ENCODE measurements at places on chromosomes 11 and 22. TPM values are rescaled to one million over a fixed set of nuclear protein-coding genes. Genes with fewer than 3 reads are reported as not detected.

RGL4 gene
- total RNA-seq = 22.7 TPM

OR5T3 gene
- not detected for total RNA-seq

WT1 gene
- not detected for total RNA-seq

SLC25A17 gene
- 18.8 TPM for total RNA-seq

CRYBB2 gene
- not detected for total RNA-seq

AMBRA1 gene
- 32.2 TPM for total RNA-seq

DNAJB7 gene
- not detected for total RNA-seq

HIC2 gene
- 5.1 TPM for total RNA-seq

- DNase-seq = no peak
- H3K4me1 ChIP-seq = no peaks in the 10 kb centered on the region
- no peaks in the 10 kb centered on the region for H3K36me3 ChIP-seq
- no peak overlapping the region for H3K4me3 ChIP-seq
- no peak overlapping the region for H3K27ac ChIP-seq
These were observed 45.3 kb downstream of the EXT2 start for GRCh38 chr11:44140805-44141204.

GRCh38 chr22:31585161-31585859 lies 76.7 kb downstream of the PISD start:
- peaks cover 17% of the 10 kb centered on the region for H3K36me3 ChIP-seq
- DNase-seq = peak; percentile 21
- H3K27me3 ChIP-seq = no peaks in the 10 kb centered on the region
- H3K4me1 ChIP-seq = peaks cover 56% of the 10 kb centered on the region
- H3K27ac ChIP-seq = peak overlapping the region; percentile 83

GRCh38 chr22:40014667-40015248 lies 20.0 kb downstream of the FAM83F start:
- H3K27me3 ChIP-seq = no peaks in the 10 kb centered on the region
- no peak overlapping the region for H3K4me3 ChIP-seq
- H3K4me1 ChIP-seq = peaks cover 12% of the 10 kb centered on the region
- no peak for DNase-seq
- no peaks in the 10 kb centered on the region for H3K36me3 ChIP-seq
- peak overlapping the region; percentile 7 for H3K27ac ChIP-seq

DNA sequence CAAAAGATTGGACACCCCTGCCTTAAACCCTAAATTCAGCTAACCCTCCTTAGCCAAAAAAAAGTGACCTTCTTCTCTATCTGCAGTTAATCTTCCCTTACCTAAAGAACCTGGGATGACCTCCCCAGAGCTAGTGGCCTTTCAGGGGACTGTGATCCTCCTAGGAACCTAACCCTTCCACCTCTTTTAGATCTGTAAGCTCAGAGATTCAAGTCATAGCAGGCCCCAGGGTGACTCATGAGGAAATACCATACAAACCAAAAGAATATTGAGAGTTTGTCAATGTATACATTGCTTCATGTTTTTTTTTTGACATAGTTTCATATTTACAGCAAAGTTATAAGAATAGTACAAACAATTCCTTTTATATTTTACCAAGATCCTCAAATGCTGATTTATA lies 38.3 kb upstream of the CXCR5 start:
- DNase-seq = peak; percentile 41
- H3K4me1 ChIP-seq = peaks cover 55% of the 10 kb centered on the region
- peak overlapping the region; percentile 62 for H3K4me3 ChIP-seq
- peaks cover 3% of the 10 kb centered on the region for H3K36me3 ChIP-seq

DNA sequence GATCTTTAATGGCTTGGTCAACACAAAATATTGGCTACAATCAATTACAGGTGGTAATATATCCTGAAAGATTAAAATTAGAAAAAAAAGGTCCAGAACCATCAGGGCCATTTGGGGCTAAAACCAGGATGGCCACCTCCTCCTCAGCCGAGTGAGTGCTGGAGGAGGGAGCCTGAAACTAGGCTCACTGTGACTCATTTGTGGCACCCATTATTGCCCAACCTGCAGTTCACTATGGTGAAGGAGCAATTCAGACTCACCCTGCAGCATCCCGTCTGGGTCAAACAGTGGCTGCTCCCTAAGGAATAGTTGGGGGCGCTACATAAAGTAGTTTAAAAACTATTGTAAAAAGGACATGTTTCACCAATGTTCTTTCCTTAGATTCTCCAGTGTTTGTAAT lies 60.7 kb downstream of the GLYATL1 start:
- DNase-seq = no peak
- H3K27ac ChIP-seq = no peak overlapping the region
- no peak overlapping the region for H3K4me3 ChIP-seq
- no peaks in the 10 kb centered on the region for H3K27me3 ChIP-seq
- no peaks in the 10 kb centered on the region for H3K36me3 ChIP-seq

GRCh38 chr22:41263704-41264103 lies 22.3 kb downstream of the RANGAP1 start:
- H3K36me3 ChIP-seq = peaks cover 24% of the 10 kb centered on the region
- no peak overlapping the region for H3K4me3 ChIP-seq
- DNase-seq = no peak
- H3K27ac ChIP-seq = no peak overlapping the region
- H3K27me3 ChIP-seq = no peaks in the 10 kb centered on the region
- no peaks in the 10 kb centered on the region for H3K4me1 ChIP-seq

DNA sequence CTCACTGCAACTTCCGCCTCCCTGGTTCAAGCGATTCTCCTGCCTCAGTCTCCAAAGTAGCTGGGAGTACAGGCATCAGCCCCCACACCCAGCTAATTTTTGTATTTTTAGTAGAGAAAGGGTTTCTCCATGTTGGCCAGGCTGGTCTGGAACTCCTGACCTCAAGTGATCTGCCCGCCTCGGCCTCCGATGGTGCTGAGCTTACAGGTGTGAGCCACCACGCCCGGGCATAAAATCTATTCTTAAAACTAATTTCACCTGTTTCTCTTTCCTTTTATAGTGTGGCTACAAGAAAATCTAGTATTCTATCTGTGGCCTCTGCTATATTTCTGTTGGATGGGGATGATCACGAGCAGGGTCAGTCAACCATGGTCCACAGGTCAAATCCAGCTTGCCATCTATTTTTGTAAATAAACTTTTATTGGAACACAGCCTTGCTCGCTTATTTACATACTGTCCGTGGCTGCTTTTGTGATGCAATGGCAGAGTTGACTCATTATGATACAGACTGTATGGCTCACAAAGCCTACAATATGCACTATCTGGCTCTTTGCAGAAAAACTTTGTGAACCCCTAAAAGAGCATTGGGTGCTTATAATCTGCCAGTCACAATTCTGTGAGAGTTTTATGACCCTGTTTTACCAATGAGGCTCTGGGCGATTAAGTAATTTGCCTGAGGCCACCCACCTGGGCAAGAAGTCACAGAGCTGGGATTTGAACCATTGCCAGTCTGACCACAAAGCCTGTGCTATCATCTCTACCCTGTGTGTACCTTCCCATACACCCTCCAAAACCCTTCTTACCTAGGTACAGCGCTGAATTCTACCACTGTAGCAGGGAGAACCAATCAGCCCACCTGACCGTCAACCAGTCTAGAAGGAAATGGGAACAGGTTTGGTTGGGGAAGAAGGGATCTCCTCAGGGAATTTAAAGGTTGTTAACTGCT lies 28.3 kb downstream of the SLC1A2 start:
- peak overlapping the region; percentile 91 for H3K27ac ChIP-seq
- peak; percentile 69 for DNase-seq
- peak overlapping the region; percentile 60 for H3K4me3 ChIP-seq
- H3K4me1 ChIP-seq = peaks cover 32% of the 10 kb centered on the region
- peaks cover 7% of the 10 kb centered on the region for H3K27me3 ChIP-seq
- H3K36me3 ChIP-seq = no peaks in the 10 kb centered on the region

GRCh38 chr22:47309476-47309875 lies 547.0 kb downstream of the TBC1D22A start:
- no peak overlapping the region for H3K4me3 ChIP-seq
- H3K4me1 ChIP-seq = no peaks in the 10 kb centered on the region
- no peaks in the 10 kb centered on the region for H3K36me3 ChIP-seq
- no peaks in the 10 kb centered on the region for H3K27me3 ChIP-seq

DNA sequence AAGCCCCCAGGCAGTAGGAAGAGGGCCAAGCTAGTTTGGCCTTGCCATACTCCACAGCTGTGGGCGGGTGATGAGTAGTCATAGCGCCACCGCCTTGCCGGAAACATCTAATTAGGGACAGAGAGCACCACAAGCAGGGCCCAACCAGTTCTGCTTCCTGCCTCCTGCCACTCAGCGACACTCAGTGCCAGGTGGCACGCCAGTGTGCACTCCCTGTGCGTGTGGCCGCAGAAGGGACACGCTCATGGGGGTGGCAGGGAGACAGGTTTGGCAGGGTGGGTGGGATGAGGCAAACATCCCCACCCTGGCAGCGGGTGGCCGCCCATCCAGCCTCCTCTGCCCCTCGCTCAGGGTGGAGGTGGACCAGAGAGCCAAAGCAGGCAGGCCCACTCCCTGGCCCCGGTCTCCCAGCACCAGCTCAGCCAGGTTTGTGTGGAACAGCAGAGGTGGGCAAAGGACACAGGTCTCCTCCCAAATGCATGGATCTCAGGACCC lies 4.9 kb downstream of the OVOL1 start:
- H3K27ac ChIP-seq = no peak overlapping the region
- peaks cover 31% of the 10 kb centered on the region for H3K27me3 ChIP-seq
- peak; percentile 75 for DNase-seq
- H3K4me3 ChIP-seq = no peak overlapping the region

- peaks cover 36% of the 10 kb centered on the region for H3K4me1 ChIP-seq
- peak within 1 kb of the TSS; percentile 88 for H3K27ac ChIP-seq
- peaks cover 19% of the 10 kb centered on the region for H3K36me3 ChIP-seq
- H3K27me3 ChIP-seq = no peaks in the 10 kb centered on the region
- peak within 1 kb of the TSS; percentile 99 for H3K4me3 ChIP-seq
These were observed at the start of gene PCF11 for GRCh38 chr11:83156996-83157593. PCF11 (plus strand) TSS chr11:83157131; CDS start chr11:83157440, 309 bp downstream.

DNA sequence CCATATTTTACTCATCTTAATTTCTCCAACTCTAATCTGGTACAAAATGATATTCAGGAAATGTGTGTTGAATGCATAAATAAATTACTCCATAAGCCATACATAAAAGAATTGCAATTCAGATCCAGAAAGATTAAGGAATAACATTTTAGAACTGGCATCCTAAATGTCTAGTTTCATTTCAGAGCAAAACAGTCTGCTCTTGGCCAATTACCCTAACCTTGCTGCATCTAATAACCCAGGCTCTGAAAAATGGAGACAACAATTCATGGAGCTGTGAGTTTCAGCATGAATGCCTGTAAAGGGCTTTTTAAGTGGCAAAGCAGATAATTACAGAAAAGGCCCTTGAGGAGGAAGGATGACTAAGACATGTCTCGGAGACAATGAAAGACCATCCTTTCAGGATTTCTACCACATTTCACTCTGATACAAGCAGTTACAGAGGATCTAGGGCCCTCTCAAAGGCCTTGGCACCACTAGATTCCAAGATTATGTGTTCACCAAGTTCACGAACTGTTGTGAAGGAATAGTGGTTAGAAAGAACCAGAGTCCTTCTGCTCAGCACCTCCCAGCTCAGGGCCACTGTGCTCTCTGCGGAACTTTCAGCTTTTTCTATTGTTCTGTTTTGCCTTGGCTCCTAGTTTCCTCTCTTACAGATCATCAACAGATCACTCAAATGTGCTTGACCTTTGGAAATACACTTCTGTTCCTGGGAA lies 157.6 kb upstream of the BLID start:
- no peak for DNase-seq
- H3K27ac ChIP-seq = no peak overlapping the region
- no peaks in the 10 kb centered on the region for H3K27me3 ChIP-seq
- H3K4me1 ChIP-seq = no peaks in the 10 kb centered on the region

- DNase-seq = no peak
- H3K27me3 ChIP-seq = no peaks in the 10 kb centered on the region
- H3K27ac ChIP-seq = peak overlapping the region; percentile 54
- H3K4me3 ChIP-seq = peak overlapping the region; percentile 74
These were observed 52.4 kb downstream of the SYTL2 start for GRCh38 chr11:85758480-85759039.

GRCh38 chr11:8293171-8293570 lies 29.5 kb upstream of the LMO1 start:
- H3K4me3 ChIP-seq = no peak overlapping the region
- no peaks in the 10 kb centered on the region for H3K36me3 ChIP-seq
- no peaks in the 10 kb centered on the region for H3K4me1 ChIP-seq
- no peak for DNase-seq
- H3K27me3 ChIP-seq = no peaks in the 10 kb centered on the region

DNA sequence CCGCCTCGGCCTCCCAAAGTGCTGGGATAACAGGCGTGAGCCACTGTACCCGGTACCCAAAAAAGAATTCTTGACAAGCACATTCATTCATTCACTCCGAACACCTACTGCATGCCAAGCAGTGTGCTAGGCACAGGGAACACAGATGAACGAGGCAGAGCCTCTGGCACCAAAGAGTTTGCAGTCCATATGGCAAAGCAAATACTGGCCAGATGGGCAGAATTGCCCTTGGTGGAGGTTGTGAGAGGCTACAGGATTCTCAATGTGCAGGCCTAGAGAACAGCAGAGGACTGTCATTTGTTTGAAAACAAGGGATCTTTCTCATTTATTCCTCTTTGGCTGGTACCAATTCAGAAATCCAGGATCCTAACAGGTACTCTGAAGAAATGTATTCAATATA lies 27.5 kb upstream of the MTCH2 start:
- no peaks in the 10 kb centered on the region for H3K27me3 ChIP-seq
- H3K4me3 ChIP-seq = no peak overlapping the region
- no peak for DNase-seq
- H3K4me1 ChIP-seq = peaks cover 18% of the 10 kb centered on the region

- H3K4me1 ChIP-seq = no peaks in the 10 kb centered on the region
- H3K27ac ChIP-seq = no peak overlapping the region
- DNase-seq = no peak
- H3K27me3 ChIP-seq = no peaks in the 10 kb centered on the region
These were observed 526.7 kb downstream of the INSC start for GRCh38 chr11:15641271-15642045.

DNA sequence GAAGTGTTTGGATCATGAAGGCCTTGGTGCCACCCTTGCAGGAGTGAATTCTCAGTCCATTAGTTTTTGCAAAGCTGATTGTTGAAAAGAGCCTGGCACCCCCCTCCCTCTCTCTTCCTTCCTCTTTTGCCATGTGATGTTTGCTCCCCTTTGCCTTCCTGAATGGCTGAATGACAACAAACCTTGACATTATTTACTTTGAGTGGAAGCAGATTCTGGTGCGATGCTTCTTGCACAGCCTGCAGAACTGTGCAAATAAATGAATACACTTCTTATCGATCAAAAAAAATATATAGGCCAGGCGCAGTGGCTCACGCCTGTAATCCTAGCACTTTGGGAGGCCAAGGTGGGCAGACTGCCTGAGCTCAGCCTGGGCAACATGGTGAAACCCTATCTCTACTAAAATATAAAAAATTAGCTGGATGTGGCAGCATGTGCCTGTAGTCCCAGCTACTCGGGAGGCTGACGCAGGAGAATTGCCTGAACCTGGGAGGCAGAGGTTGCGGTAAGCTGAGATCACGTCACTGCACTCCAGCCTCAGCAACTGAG lies 2.0 kb upstream of the NARS2 start:
- H3K4me1 ChIP-seq = peaks cover 30% of the 10 kb centered on the region
- H3K27ac ChIP-seq = no peak overlapping the region
- H3K4me3 ChIP-seq = no peak overlapping the region
- no peaks in the 10 kb centered on the region for H3K27me3 ChIP-seq

DNA sequence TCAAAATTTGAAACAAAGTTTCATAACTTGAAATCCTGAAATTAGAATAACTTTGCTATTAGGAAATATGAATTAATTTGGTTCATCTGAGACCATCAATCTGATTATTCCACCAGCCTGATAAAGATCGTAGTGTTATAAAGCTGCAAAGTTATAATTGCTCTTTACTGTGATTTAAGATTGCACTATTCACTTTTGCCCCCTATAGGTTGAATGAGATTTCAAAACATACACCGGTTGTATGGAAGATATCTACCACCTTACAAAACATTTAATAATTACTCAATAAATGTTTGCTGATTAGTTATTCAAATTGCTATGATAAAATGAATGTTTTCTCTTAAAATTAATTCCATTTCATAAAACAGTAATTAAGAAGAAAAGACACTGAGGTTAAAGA lies 26.1 kb downstream of the APIP start:
- H3K27me3 ChIP-seq = no peaks in the 10 kb centered on the region
- H3K36me3 ChIP-seq = no peaks in the 10 kb centered on the region
- H3K4me1 ChIP-seq = no peaks in the 10 kb centered on the region
- H3K27ac ChIP-seq = no peak overlapping the region
- no peak overlapping the region for H3K4me3 ChIP-seq
